Skin of body (tissue), 3 donors: ENCODE measurements at places on chromosomes 13 and 19. TPM values are rescaled to one million over a fixed set of nuclear protein-coding genes. Genes with fewer than 3 reads are reported as not detected.

CASP14 gene
- total RNA-seq: 29.3 TPM

CABP5 gene
- not detected for total RNA-seq

DNA sequence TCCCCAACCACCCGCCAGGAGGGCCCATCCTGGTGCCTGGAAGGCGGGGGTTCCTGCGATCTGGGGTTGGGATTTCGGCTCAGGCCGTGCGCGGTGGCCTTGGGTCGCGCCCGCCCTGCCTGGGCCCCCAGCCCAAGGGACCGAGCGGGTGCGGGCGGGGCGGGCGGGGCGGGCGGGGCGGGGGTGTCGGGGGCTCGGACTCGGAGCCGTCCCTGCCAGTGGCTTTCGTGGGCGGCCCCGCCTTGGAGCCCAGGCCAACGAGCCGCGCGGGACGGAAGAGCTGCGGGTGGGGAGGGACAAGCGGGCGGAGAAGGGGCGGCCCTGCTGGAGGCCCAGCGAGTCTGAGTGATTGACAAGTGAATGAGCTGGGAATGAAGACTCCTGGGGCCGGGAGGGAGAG, 24.6 kb upstream of the ZNF729 start:
- DNase-seq: no peak

GRCh38 chr19:51441410-51442390, 16.6 kb downstream of the SIGLEC8 start:
- no peak for DNase-seq

CLIP3 gene
- total RNA-seq: 4.2 TPM

DNA sequence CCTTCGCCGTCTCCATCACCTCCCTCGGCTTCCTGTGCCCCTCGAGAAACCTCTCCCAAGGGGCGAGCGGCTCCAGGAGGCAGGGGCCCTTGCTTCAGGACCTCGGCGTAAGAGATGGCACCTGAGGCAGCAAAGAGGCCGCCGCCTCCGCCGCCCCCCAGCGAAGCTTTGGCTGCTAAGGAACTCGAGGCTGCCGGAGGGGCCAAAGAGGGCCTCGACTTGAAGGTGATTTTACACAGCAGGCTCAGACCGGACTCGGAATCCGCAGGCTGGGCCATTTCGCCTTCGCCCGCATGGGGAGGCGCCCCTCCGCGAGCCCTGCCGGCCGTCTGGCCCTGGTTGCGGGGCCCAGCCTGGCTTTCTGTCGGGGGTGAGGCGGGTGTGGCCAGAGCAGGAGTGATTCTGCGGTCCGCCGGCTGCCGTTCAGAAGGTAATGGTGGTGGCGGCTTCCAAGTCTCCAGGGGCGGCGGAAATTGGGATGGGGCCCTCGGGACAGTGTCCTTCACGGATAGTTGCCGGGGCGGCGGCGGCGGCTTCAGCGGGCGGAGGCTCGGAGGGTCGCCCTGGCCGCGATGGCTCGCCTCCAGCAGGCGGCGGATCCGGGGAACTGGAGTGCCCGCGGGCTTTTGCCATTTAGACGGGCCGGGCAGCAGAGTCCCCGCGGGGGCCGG, 1.4 kb downstream of the GGN start:
- DNase-seq: no peak
